ENCODE measurements at places on chromosomes 5 and 9.
A peak's percentile ranks its signal among the peaks of the same experiment; 100 is the strongest.

- DNase-seq = peak; percentile 71
Observed at GRCh38 chr9:35940458-35941407, 17.2 kb downstream of the OR2S2 start.

DNA sequence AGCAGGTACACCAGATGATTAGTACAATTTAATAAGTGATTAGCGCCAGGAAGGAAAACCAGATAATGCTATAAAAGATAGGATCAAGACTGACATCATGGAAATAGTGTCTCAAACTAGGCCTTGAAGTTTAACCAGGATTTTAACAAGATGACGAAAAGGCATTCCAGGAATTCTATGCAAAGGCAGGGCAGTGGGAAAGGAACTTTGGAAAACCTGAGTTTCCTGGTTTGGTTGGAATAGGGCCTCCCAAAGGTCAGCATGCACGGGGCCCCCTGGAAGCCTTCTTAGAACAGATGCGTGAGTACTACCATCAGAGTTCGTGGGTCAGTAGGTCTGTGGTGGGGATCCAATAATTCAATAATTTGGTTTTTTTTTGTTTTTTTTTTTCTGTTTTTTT is 935.2 kb upstream of the DMAC1 start:
- DNase-seq = no peak

DNA sequence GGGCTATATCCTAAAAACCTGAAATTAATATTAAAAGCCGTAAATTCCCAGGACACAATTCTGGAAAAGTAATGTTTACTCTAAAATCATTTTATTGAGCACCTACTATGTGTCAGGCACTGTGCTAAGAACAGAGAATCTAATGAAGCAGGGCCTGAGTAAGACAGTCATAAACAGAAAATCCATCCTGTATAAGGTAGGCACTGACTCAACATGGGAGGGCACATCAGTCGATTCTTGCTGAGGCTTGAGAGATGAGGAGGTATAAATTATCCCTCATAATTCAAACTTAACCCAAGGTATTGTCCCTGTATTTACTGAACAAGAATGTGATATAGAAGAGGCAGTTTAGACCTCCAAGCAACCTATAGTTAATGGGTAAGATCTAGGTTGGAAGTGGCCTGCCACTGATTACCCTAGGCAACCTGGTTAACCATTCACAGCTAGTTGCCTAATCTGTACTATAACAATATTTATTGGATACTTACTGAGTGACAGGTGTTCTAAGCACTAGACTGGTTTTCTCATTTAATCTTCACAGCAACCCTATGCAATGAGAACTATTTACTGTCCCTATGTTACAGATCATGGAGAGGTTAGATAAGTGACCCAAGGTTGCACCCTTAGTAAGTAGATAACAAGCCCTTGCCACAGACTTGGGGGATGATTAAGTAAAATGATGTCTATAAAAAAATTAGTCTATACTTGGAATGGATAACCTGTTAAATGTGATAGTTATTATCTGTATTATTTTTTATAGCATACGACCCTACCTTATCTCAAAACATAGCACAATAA is 317.7 kb downstream of the PDE4D start:
- no peak for DNase-seq

DNA sequence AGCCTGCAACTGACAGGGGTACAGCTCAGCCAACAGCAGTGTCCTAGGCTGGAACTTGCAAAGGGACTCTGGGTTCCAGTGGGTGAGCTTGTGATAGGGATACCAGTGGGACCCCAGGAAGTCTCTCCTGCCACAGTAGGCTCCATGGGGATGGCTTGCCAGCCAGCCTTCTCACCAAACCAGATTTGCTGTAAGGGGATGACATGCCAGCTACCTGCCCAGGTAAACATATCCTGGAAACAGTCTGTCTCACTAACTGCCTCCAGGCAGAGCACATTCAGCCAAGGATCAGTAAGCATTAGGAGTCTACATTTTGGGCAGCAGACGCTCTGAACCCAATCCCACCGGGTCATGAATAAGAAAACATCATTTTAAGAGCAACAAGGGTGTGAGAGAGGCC is 49.9 kb downstream of the SIL1 start:
- no peak for DNase-seq

DNA sequence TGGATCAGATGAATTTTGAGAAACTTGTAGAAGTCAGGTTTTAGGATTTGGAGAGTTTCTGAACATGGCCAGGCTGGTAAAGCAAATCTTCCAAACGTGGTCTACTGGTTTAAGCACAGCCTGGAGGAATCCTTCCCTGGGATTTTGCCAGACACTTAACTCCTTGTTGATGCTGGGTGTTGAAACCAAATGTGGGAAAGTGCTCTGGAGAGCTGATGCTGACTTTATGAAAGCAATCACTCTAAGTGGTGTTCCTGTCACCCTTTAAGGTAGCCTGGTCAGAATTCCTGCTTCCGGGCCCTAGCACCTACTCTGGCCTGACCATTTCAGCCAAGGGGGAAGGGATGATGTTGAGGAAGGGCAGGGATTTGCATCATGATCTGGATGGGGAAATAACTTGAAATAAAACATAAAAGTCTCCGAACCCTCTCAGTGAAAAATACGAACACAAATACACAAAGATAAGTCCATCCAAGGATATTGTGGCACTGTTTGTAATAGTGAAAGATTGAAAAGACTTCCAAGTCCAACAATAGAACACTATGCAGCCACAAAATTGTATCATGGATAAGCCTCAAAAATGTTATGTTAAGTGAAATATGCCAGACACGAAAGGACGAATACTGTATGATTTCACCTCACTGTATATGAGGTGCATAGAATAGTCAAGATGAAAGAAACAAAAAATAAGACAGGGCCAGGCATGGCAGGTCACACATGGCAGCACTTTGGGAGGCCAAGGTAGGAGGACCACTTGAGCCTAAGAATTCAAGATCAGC is 57.7 kb downstream of the PDE6A start:
- DNase-seq = no peak

DNA sequence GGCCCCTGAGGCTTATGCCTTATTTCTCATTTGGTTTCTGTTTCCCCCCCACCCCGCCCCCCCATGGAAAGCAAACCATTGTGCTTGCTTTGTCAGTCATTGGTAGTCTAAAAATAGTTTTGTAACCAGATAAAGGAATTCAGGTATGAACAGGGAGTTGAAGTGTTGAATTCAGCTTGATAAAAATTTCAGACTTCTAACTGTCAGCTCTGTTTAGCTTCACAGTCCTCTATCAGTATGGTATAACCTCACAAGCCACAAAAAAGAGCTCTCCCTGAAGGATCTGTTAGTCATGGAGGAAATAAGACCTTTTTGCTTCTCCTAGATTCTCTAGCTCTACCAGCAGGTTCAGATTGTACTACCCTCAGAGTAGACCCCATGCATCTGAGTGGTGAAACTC is 378.1 kb downstream of the TMEM38B start:
- DNase-seq = no peak

GRCh38 chr5:95599252-95599651 is 20.6 kb upstream of the GPR150 start:
- no peak for DNase-seq

DNA sequence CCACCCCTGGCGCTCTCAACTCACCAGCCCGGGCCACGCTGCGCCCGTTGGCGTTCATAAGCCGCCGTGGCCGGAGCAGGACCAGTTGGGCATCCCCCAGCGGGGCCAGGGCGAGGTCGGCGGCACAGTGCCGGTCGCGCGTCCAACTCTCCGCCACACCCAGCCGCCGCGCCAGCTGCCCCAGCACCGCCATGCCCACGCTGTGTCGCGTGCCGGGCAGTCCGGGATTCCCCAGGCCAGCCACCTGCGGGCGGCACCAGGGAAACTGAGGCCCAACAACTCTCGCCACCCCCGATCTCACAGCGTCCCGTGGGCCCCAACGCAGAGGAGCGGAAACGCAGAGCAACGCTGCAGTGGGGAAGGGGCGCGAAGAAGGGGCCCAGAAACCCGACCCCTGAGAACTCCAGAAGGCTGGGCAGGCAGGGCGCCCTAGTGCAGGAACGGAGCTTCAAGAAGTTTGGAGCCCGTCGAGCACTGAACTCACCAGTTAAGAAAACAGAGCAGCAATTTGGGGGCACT is 453 bp downstream of the PTRH1 start:
- no peak for DNase-seq

DNA sequence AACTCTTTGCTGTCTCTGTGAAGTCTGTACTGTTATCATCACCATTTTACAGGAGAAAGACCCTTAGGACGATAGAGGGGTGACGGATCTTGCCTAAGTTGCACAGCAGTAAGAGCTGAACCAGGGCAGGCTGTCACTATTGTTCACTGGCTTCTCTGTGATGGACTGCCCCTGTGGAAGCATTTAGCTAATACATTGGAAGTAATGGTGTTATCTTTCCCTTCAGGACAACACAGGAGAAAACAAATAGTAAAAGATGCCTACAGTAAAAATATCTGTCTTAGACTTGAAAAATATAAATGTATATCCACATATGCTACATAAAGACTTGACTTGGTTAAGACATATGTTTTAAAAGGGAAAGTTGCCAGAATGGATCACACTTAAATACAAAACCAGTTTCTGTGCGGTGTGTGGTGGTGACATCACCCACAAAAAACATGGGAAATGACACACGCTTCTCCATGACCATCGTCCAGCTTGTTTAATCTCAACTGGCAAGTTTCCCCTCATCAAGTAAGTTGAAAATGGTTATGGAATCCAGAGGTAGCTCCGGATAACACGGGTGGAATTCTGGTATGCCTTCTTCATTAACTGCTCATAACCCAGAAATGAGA is 351.8 kb downstream of the EBF1 start:
- no peak for DNase-seq

GRCh38 chr9:12773562-12773961 is 1.3 kb upstream of the LURAP1L start:
- DNase-seq = no peak

DNA sequence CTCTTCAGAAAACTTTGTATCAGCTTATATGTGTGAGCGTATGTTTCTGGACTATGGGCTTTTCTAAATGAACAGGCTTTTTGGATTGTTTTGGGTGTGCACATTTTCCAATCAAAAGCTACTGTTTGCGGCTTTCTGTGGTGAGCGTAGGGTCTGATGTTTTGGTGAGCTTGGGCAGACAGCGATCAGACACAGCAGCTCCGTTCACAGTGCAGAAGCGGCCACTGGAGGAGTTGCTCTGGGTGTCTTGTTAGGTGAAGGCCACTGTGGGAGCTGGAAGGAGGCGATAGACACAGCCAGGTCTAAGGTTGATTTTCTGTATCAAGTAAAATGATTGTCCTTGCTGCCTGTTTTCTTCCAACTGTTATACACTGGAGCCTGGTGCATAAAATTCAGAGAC is 11.1 kb downstream of the PRRC2B start:
- DNase-seq = peak; percentile 38

DNA sequence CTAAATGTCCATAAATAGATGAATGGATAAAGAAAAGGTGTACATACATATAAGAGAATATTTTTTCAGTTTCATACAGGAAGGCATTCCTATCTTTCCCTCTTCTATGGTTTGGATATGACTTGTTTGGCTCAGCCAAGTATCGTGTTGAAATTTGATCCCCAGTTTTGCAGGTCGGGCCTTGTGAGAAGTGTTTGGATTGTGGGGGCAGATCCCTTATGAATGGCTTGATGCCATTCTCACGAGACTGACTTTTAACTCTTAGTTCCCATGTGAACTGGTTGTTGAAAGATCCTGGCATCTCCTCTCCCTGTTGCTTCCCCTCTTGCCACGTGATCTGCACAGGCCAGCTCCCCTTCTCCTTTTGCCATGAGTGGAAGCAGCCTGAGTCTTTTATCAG is 421.1 kb upstream of the FTMT start:
- DNase-seq = no peak

- DNase-seq = no peak
Observed at GRCh38 chr9:14348373-14349145, 34.6 kb upstream of the NFIB start.

DNA sequence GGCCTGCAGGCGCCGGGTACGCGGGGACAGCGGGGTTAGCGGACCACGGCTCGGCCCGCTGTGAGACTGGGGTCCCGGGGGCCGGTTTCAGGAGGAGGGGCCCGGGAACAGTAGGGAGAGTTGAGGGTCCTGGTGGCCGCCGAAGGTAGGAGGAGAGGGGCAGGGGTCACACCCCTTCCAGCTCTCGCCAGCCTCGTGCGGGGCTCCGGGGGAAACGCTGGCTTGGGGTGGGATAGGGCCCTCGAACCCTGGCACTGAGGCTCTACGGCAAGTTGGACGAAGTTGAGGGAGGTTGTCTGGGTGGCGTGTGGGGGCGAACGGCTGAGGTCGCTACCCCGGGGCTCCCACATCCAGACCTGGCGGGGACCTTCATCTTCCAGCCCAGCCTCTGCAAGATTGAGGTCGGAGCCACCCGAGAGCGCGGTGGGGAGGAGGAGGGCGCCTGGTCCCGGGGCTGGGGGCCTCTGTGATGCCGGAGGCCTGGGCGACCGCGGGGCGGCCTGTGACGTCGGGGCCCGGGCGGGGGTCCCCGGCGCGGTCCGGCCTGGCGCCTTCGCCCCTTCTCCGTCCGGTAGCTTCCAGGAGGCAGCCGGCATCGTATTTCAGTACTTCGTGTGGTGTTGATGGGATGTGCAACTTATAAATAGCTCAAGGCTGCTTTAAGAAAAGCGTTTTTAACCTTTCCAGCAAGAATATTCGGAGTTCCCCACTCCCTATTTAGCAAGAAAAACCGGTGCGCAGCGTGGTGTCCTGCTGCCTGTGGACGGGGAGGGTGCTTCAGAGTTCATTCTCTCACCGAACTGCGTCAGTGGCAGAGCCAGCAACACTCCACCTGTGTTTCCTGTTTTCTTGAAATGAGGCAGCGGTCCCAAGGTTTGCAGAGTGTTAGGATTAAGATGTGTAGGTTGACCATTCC is 902 bp downstream of the HABP4 start:
- peak; percentile 60 for DNase-seq

GRCh38 chr5:74875994-74876791 is 10.0 kb upstream of the FAM169A start:
- DNase-seq = no peak

GRCh38 chr9:89811356-89811755 is 206.5 kb downstream of the GADD45G start:
- no peak for DNase-seq

DNA sequence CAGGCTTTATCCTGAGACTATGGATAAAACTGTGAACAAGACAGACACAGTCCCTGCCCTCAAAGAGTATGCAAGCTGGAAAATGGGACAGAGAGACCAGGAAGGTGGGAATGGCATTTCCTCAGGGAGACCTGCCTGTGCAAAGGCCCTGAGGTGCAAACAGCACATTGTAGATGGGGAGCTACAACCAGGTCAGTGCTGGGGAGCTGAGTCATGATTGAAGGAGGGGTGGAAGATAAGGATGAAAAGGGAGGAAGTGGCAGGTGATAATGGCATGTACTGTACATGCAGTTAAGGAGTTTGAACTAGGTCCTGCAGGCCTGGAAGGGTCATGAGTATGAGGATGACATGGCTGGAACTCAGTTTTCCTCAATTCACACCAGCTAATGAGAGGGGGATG is 75.5 kb upstream of the BOD1 start:
- DNase-seq = no peak

- DNase-seq = peak; percentile 73
Observed at GRCh38 chr9:97983589-97984187, 547 bp downstream of the ANP32B start.

All from CD4-positive, alpha-beta T cell treated with Interleukin-6 for 4 hours (primary cell).